ENCODE measurements at places on chromosomes 3 and 15.
A peak's percentile ranks its signal among the peaks of the same experiment; 100 is the strongest.

DNA sequence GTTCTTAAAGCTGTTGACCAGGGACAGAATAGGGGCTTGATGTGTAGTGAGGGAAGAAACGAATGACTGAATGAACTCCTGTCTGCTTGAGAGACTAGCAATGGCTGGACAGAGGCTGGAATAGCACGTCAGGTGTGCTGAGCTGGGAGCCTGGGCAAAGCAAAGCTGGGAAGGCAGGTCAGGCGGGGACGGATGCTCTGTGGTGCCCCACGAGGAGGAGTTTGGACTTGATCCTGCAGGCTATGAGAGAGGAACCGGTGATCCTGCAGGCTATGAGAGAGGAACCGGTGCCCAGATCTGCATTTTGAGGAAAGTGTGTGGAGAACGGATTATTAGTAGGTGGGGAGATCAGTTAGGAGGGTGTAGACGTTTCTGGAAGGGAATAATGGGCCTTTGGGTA is 31.3 kb upstream of the PSTPIP1 start:
- no peak for DNase-seq

DNA sequence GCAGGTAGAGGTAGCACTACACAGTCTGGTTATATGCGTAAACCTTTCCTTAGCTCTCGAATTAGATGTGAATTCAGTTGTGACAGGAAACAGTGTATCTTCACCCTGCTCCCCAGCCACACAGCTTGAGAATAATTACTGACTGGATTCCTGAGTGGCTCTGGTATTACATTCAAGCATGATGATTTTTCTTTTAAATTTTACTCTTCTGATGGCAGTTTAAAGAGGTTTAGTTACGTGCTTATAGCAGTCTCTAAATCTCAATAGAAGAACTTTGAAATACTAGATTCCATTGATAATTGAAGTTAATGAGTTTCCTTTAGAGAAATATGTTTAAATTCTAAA is 98.8 kb downstream of the FNDC3B start:
- no peak for DNase-seq

DNA sequence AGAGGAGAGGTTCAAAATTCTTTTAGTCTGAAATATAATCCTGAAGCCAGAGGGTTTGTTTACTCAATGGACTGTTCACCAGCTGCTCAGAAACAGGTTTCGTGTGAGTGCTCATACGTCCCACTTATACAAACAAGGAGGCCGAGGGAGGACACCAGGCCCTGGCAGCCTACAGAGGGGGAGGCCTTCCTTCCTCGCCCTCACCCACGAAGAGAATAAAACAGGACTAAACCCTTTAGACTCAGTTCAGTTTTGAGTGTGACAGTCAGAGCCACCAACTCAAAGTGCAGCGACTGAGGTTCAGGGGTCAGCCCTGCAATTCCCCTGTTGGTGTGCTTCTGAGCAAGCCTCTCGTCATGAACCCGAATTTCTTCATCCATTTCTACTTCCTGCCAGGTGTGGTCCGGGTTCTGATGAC is 17.3 kb downstream of the FAM174B start:
- no peak for DNase-seq

DNA sequence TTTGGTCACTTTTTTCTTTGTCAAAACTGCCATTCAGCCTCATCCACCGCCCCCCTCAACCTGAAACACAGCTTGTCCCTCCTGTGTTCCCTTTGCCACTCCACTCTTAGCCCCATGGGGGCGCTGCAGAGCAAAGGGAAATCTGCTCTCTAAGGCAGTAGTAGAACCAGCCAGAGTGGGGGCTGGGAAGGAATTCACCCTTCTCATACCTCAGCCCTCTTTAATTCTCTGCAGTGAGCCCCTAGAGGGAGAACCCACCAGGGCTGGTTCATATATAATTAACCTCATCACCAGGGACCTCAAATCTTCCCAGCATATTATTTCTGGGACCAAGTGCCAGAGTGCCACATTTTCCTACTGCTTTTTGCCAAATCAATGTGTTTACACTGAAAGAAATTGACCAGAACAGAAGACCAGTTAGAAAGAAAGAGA is 2.8 kb upstream of the BCL6 start:
- DNase-seq, result peak; percentile 79

DNA sequence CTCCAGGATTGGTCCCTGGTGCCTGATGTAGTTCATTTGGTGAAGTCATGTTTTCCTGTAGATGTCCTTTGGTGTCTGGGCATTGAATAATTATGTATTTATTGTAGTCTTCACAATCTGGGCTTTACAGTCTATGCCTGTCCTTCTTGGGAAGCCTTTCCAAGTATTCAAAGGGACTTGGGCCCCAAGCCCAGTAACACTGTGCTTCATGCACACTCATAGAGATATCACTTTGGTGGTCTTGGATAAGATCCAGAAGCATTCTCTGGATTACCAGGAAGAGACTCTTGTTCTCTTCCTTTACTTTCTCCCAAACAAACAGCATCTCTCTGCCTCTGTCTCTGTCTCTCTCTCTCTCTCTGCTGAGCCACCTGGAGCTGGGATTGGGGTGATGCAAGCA is 281.1 kb upstream of the GOLGA6L4 start:
- DNase-seq, result no peak

DNA sequence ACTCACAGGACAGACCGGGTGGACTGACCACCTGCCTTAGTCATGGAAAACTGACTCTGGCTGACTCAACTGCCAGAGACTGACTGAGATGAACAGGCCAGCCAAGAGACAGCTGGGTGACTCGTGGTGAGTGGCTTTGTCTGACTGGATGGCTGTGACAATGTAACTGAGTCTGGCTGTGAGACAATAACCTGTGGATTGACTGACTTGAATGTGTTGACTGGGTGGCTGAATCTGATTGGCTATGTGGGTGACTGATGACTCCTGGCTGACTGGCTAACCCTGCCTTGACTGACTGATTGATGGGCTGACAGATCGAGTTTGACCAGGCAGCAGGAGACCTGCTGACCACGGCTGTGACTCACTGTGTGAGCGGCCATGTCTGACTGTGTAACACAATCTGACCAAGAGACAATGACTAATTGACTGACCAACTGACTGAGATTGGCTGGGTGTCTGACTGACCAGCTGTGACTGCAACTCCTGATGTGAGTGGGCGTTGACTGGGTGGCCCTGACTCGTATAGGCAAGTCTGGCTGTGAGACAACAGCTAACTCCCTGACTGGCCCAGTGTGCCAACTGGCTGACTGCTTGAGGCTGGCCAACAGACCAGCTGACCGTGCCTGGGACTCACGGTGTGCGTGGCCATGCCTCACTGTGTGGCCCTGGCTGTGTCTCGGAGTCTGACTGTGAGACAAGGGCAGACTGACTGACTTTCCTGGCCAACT is 509.1 kb downstream of the SHQ1 start:
- DNase-seq, result peak; percentile 47

DNA sequence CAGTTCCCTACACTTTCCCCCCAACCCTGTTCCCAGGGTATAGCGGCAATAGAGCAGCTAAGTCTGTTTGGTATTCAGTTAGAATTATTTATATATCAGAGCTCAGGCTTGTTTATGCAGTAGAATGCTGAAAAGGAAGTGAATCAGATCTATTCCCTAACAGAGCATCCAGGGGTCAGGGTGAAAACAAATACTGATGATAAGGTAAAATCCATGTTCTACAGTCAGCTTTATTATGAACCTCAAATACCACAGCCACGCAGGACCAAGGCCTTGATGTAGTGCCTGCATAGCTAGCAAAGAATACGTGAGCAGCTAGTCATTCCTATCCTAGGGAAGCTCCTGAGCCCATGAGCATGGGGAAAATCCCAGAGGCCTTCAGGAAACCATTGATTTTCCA is 229.7 kb upstream of the ICE2 start:
- DNase-seq, result no peak

- no peak for DNase-seq
Observed at GRCh38 chr15:85793641-85794597, 806 bp downstream of the KLHL25 start.

DNA sequence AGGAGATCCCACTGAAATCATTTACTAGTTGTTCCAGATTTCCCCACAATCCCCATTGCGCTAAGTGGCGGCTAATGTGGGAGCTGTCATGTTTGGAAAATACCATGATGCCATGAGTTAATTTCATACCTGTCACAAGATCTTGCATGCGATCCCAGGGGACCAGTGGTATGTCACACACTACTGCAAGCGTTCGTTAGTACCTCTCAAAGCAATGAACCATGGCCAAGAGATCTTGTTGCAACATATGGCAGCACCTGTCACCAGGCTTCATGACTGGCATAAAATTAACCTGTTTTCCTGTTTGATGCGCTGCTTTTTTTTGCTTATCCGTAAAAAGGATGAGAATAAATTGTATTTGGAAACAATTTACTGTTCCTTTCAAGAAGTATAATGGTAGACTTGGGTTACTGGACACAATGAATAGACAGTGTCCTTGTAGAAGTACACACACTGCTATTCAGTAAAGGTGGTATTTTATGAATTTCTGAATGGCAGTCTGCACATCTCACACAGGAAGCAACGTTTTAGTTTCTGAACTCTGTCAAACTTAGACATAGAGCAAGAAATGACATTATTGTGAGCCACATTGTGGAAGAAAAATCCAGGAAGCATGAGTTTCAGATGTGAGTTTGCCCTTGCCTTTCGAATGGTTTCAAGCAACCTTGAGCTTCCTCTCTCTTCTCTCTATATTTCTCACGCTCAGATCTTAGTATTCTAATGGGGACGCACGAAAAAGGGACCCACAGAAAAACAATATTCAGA is 81.9 kb downstream of the CHL1 start:
- DNase-seq, result no peak

DNA sequence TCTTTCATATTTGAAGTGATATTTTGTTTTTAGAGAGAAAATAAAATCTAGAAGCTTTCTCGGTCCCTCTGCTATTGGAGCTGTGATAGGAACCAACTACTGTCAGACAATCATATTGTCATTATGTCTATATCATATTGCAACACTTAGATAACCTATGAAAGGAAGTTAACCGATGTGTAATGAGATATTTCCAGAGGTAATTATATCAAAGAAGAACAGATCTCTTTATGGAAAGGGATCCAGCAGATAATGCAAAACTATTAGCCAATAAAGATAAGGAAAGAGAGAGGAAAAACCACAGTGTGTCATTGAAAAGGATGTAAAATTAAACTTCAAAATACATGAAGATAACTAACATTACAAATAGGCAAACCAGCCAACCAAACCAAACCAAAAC is 529.1 kb upstream of the CCDC54 start:
- DNase-seq, result no peak

DNA sequence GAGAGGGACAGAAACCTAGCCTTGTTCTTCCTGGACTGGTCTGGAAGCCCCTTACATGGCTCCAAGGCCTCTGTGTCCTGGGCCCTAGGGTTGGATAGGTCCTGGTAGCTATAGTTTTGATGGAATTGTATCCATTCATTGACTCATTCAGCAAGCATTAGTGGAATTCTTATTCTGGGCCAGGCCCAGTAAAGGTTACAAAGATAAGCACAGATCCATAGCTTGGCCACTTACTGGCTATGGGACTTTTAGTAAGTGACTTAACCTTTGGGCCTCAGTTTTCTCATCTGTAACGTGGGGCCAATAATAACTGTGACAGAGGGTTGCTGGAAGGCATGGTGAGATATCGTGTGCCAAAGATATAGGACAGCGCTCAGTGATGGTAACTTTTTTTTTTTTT is 13.6 kb upstream of the DAG1 start:
- DNase-seq, result no peak

- no peak for DNase-seq
Observed at GRCh38 chr3:122912772-122913538, 114.6 kb downstream of the SEMA5B start.

Measured in stimulated activated CD4-positive, alpha-beta T cell treated with anti-CD3 and anti-CD28 coated beads, Interleukin-15, amount 100 ng/mL, for 1 hour (primary cell).